ENCODE measurements at places on chromosomes 12 and 14.

- no peak for DNase-seq
These were observed 6.0 kb downstream of the PRMT8 start for GRCh38 chr12:3496957-3497356.

GRCh38 chr12:30092983-30093617 lies 309.4 kb upstream of the TMTC1 start:
- no peak for DNase-seq

- no peak for DNase-seq
These were observed 3.0 kb upstream of the TESC start for GRCh38 chr12:117101953-117102799.

GRCh38 chr12:52007158-52007921 lies 594 bp downstream of the TAMALIN start:
- DNase-seq: peak; percentile 65

GRCh38 chr12:49954863-49955830 lies 4.6 kb downstream of the AQP2 start:
- no peak for DNase-seq

- no peak for DNase-seq
These were observed 527 bp upstream of the ATP23 start for GRCh38 chr12:57940915-57941164.

DNA sequence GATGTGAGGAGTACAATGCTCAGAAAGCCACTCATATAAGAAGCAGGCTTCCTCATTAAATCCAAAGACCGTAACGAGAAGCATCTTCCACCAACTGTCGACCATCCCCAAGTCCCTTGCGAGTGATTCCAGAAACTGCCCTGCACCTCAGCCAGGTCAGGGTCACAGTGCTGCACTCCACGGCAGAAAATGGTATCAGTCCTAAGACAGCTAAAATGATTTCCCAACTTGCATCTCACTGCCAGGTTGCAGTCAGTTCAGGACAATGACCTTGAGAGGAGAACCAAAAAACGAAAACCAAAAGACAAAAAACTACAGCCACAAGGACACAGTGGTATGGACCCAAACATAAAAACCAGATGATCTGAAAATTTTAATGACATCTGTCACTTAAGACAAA lies 20.6 kb downstream of the SBNO1 start:
- no peak for DNase-seq

DNA sequence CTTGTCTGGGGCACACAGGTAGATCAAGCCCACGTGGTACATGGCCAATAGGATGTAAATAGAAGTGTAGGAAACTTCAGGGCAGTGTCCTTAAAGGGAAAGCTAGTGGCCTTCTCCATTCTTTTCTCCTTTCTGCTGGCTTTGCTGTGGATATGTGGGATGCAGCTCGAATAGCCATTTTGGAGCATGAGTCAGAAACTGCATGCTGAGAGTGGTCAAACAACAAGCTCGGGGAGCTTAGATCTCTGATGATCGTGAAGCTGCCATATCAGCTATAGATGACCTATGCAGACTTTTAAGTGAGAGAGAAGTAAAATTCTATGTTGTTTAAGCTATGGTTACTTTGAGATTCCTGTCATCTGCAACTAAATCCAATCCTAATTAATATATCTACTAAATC lies 241.3 kb upstream of the DAAM1 start:
- no peak for DNase-seq

DNA sequence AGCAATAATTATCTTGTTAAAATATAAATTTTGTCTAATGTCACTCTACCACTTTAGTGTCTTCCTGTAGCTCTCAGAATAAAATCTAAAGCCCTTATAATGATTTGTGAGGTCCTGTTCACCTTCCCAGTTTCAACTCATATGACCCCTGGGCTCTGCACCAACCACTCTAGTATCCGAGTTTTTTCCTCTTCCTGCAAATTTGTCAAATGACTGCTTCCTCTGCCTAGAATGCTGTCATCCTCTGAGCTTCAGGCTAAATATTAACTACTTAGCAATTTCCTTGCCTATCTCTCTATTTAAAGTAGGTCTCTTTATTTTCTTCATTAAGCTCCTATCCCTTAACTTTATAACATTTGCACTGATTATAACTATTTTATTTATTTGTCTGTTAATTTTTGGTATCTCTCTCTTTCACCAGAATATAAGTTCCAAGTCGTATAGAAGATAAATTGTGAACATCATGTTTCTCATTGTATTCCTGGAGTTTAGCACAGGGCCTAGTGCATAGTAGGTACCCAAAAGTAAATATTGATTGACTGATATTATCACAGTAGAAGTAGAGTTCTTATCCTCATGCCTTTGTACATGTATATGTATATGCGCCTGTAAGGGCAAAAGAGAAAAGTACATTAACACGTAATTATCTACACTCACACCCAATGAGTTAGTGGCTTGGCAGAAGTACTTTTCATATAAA lies 196.0 kb downstream of the BCAT1 start:
- DNase-seq: no peak

- no peak for DNase-seq
These were observed 36.0 kb downstream of the ANKRD9 start for GRCh38 chr14:102473559-102473958.

- no peak for DNase-seq
These were observed 205.7 kb downstream of the TTC7B start for GRCh38 chr14:90610346-90611040.

DNA sequence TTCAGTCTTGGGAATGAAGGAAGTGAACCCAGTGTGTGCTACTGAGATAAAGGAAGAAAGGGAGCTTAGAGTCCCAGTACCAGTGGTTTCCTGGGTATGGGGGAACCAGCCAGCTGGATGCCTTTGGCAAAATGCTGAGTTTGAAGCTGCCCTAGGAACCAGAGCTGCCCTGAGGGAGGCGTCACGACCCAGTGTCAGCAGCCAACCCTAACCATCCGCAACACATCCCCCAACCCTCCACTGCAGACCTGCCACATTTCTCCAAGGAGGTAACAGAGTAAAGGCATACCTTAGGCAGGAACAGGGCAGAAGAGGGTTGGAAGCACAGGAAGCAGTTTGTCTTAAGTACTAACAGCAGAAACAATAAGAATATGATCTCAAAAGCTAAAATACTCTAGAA lies 28.6 kb downstream of the PRDM4 start:
- DNase-seq: no peak

- DNase-seq: no peak
These were observed 19.3 kb downstream of the PLEKHA5 start for GRCh38 chr12:19148860-19149259.

DNA sequence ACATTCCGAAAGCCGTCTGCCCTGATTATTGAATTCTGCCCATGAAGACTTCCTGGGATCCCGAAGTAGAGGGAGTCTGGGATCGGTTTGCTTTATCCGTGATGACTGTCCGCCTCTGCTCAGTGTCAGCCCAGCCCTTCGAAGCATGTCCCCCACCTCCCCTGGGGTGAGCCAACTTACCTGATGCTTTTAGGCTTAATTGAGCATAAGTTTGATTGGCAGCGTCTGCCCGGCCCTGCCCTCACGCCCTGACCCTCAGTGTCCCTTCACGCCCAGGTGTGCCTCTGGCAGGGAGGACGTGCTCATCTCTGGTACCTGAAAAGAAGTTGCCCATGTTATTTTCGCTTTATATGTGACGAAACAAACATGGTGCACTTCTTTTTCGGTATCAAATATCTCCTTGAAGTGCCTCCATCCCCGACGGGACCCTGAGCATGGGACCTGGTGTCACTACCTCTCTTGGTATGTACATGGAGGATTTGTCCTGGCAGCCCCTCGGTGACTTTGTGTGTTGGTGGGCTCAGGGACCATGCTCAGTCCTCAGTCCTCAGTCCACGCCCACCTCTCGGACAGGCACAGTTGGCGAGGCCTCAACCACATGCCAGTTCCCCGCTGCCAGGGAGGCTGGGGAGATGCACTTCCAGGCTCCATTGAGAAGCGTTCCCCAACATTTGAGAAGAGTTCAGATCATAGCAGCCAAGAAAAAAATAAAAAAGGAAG lies 130.1 kb upstream of the RTL1 start:
- DNase-seq: no peak

DNA sequence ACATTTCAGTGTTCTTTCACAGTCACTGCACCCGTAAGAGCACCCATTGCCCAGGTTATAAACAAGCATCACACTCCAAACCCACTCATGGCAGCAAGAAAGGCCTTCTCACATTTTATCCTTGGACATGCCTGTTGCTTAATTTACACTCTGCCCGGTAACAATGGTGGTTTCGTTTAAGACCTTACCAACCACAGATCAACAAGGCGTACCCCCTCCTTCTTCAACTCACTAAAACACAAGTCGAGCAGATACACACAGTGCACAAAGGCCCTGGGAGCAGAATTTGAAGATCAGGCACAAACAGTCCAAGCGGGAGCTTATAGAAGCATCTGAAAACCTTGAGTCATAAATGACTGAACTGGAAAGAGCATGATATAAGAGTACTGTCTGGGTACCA lies 98.1 kb downstream of the GALC start:
- DNase-seq: no peak

GRCh38 chr12:41452838-41453407 lies 264.8 kb downstream of the PDZRN4 start:
- no peak for DNase-seq

GRCh38 chr12:56282579-56282978 lies 15.8 kb downstream of the COQ10A start:
- DNase-seq: no peak

DNA sequence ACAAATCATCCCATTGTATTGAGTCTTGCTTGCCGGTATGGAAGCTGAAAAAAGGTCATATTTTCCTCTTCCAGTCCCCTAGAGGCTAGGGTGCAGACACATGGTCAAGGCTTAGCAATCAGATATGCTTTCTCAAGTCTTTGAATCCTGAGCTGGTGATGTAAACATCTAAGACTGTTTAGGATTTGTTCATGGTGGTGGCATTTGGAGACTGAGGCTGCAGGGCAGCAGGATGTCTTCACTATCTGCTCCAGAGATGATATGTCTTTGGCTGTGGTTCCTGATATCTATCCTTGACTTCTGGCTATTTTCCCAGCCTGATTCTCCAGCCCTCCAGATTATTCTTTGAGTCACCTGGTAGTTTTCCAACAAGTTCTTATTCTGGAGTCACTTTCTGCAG lies 50.5 kb upstream of the DACT1 start:
- no peak for DNase-seq

DNA sequence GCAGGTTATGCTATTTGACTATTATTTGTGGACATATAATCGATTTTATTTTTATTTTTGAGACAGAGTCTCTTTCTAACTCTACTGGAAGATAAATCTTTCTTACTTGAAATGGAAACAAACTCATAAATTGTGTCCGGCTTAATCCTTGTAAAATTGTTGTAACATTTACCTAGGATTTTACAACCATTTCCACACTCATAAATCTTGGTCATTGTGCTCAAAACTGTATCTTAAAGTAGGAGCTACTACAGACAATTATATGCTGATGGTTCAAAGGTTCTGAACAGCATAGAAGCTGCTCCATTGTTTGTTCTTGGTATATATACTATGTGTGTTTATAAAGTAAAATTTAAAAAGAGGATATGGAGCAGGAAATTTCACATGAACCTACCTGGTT lies 4.6 kb upstream of the ARF6 start:
- no peak for DNase-seq

- no peak for DNase-seq
These were observed 48.8 kb upstream of the MTERF2 start for GRCh38 chr12:107035733-107036132.

GRCh38 chr12:46459111-46459510 lies 86.5 kb upstream of the SLC38A2 start:
- peak; percentile 46 for DNase-seq

DNA sequence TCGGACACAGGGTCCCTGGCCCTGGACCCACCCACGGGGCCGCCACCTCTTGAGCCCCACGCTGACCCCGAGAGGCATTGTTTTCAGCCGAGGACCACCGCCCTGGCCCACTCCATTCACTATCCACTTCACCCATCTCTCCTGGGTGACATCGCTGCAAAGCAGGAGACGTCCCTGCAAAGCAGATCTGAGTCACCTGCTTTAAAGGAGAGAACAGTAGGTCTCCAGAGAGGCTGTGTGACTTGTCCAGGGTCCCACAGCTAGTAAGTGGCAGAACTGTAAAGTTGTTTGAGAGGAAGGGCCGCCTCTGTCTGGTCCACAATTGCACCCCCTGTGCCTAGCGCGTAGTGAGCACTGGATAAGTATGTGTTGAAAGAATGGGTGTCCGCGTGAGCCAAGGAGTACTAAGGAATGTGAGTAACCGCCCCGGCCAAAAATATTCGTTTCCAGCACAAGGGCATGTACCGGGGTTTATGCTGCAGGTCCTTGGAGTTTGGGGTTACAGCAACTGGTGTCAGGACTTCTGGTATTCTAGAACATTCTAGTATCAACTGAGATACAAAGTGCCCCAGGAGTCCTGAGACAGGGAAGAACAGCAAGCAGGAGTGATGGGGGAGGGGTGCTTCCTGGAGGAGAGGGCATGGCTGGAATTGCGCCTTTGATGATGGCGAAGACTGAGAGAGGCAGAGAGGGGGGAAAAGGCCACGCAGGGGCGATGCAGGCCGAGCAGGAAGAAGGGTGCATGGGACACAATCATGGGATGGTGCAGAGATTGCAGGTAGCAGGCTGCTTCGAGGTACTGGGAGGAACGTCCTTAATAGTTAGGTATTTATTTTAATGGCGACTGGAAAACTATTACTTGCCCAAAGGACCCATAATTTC lies 91.1 kb downstream of the SCARB1 start:
- no peak for DNase-seq

DNA sequence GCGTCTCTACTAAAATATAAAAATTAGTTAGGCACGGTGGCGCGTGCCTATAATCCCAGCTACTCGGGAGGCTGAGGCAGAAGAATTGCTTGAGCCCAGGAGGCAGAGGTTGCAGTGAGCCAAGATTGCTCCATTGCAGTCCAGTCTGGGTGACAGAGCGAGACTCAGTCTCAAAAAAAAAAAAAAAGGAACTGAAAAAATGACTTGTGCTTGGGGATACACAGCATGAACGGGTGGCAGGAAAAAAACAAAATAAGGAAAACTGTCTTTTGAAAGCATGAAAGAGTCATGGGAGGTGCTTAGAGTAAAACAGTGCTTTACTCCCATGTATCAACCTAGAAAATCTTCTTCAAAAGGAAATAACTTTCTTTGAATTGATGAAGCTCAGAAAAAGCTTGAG lies 80.8 kb downstream of the TMTC1 start:
- no peak for DNase-seq

DNA sequence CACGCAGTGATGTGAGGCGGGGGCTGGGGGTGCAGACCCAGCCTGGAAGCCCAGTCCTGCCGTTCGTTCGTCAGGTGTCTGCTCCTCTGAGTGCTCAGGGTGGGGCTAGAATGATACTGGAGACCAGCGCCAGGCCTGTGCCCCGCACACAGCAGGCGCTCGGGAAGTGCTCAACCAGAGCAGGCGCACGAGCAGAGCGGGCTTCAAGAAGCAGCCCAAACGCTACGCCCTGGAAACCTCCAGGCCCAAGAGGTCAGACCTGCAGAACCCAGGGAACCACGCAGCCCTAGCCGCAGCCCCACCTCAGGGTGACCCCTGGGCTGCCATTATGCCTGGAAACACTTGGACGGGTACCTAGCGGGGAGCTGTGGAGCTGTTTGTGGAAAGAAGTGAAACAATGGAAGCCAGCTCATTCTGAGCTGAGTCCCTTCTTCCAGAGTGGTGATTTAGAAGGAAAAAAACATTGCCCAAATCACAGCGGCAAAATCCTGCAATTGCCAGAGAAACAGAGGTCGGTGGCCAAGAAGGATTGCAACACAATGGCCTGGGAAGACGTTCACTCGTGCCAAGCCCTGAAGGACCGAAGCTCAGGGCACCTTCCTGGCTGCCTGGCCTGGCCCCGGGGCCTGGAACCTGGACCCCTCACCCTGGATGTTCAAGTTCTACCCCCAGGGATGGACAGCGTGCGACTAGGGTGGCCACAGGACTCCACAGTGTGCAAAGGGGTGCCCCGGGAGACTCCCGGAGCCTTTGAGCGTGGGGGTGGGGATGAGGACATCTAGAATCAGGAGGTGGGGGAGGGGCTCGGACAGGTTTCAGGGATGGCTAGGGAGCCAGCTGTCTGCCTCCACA lies 40.4 kb upstream of the DIO3 start:
- no peak for DNase-seq
